Upper lobe of right lung (tissue), 1 donor: ENCODE measurements at places on chromosomes 5 and 9. TPM values are rescaled to one million over a fixed set of nuclear protein-coding genes. Genes with fewer than 3 reads are reported as not detected.

DNA sequence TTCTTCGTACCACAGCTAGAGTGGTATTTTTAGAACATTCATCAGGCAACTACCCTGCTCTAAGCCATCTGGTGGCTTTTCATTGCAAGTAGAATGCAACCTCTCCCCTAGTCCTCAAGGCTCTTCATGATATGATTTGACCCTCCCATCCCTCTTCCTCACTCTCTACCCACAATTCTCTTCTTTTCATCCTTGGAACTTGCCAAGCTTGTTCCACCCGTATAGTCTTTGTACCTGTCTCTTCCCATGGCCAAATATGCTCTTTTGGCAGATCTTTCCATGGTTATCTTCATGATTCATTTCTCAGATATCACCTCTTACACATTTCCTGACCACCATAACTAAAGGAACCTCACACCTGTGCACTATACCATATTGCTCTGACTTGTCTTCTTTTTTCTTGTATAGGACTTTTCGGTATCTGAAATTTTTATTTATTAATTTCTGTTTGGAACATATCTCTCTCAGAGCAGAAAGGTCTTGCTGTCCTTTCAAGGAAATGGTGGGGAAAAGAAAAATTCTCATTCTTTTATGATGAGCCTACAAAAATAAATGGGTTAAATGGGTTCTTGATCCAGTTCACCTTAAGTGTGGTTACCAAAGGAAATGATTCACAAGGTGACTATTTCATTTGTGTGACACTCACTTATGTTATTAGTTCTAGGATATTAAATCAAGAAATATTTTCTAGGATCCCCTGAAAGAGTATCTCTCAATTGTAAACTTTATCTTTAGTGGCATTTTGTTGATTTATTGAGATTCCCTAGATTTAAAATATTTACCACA lies 3.7 kb upstream of the CD274 start:
- no peak for DNase-seq
- H3K27ac ChIP-seq, result peak overlapping the region; percentile 21
- no peaks in the 10 kb centered on the region for H3K27me3 ChIP-seq
- H3K4me3 ChIP-seq, result no peak overlapping the region
- no peaks in the 10 kb centered on the region for H3K36me3 ChIP-seq

WDR38 gene
- total RNA-seq, result not detected

DNA sequence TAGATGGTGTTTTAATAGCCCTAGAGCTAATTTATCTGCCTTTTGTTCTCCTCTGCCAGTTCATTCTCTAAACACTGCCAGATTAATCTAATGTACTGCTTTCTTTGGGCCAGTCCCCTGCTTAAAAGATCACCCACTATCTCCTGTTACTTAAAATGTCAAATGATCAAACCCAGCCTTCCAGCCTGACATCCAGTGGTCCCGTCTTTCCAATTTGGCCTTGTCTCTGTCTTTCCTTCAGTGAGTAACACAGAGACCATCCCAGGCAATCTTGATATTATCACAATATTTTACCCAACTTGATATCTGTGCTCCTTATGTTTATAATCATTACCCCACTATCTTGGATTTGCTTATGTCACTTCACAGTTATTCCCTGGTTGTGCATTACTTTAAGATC lies 12.0 kb downstream of the PRR16 start:
- no peak overlapping the region for H3K27ac ChIP-seq
- DNase-seq, result no peak
- no peaks in the 10 kb centered on the region for H3K4me1 ChIP-seq
- H3K27me3 ChIP-seq, result no peaks in the 10 kb centered on the region
- H3K4me3 ChIP-seq, result no peak overlapping the region

DNA sequence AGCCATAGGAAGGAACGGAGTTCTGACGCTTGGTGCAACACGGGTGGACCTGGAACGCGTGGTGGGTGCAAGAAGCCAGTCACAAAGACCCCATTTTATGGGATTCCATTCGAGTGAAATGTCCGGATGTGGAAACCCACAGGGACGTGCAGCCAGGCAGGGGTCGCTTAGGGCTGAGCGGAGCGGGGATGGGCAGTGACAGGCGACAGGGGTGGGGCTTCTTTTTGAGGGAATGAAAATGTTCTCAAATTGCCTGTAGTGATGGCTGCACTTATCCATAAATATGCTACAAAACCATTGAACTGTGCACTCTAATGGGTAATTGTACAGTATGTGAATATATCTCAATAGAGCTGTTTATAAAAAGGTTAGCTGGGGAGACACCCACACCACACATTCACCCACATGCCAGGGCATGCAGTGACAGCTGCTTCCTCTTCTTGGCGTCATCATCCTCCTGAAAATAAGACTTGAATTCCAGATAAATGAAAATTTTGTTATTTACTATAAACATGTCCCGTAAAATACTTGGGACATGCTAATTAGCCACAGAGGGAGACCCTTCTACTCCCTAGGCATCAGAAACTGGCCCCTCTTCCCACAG lies 71.3 kb upstream of the OLFM1 start:
- H3K27me3 ChIP-seq, result no peaks in the 10 kb centered on the region
- no peak overlapping the region for H3K4me3 ChIP-seq
- DNase-seq, result no peak
- H3K27ac ChIP-seq, result no peak overlapping the region
- H3K4me1 ChIP-seq, result no peaks in the 10 kb centered on the region

RABEPK gene
- total RNA-seq, result 10.0 TPM

- DNase-seq, result no peak
- no peak overlapping the region for H3K27ac ChIP-seq
- H3K4me1 ChIP-seq, result peaks cover 49% of the 10 kb centered on the region
- peaks cover 11% of the 10 kb centered on the region for H3K36me3 ChIP-seq
- no peaks in the 10 kb centered on the region for H3K27me3 ChIP-seq
Observed at GRCh38 chr9:110143950-110144545, 63.9 kb downstream of the C9orf152 start.

DNA sequence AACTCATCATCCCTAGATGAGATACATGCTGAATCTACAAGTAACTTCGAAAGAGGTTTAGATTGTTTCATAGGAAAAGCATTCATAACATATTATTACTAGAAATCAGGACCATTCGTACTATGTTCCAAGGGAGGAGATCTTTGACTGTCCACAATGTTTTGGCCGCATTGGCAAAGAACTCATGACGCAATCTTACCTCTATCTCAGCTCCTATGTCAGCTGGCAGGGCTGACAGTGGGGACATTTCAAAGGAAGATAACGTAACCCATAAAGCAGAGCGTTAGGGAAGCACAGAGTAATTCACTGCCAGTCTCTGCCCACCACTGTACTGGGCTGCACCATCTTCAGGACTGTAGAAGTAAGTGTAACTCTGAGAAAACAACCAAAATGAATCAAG lies 69.7 kb downstream of the EFNA5 start:
- H3K36me3 ChIP-seq, result no peaks in the 10 kb centered on the region
- no peak overlapping the region for H3K27ac ChIP-seq
- no peak for DNase-seq

SOHLH1 gene
- not detected for total RNA-seq

DNA sequence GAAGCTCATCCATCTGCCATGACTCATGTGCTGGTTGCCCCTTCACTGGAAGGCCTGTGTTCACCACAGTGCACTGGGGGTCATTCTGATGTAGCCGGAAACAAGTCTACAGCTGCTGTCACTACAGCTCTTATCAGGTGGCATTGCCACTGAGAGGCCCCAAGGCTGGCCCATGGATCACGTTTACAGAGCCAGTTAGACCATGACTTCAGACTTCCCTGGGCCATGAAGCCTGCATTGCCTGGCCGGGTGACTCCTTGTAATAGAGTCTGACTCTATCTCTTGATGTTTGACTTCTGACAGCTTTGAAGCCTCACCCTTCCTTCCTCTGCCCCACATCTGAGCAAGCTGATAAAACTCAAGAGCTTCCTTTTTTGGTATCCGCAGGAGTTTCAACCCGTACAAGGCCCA lies 473.5 kb upstream of the DAP start:
- H3K27ac ChIP-seq, result no peak overlapping the region
- H3K4me3 ChIP-seq, result no peak overlapping the region
- no peak for DNase-seq
- H3K27me3 ChIP-seq, result no peaks in the 10 kb centered on the region
- no peaks in the 10 kb centered on the region for H3K4me1 ChIP-seq

GRCh38 chr9:124469011-124469832 lies 19.0 kb downstream of the ADGRD2 start:
- H3K4me1 ChIP-seq, result no peaks in the 10 kb centered on the region
- H3K27me3 ChIP-seq, result no peaks in the 10 kb centered on the region
- no peak for DNase-seq
- no peak overlapping the region for H3K4me3 ChIP-seq

CATSPER3 gene
- total RNA-seq, result 0.87 TPM
